Smooth muscle cell of the pulmonary artery (primary cell): ENCODE measurements at places on chromosomes 4 and X. TPM values are rescaled to one million over a fixed set of nuclear protein-coding genes. Genes with fewer than 3 reads are reported as not detected.

ENPEP gene
- 0.43 and 4.7 TPM in 2 replicates for total RNA-seq

TMEM150C gene
- 0.33 and 0.53 TPM in 2 replicates for total RNA-seq

GPR50 gene
- not detected in 2 replicates for total RNA-seq

SPANXA1 gene
- not detected in 2 replicates for total RNA-seq

SMPX gene
- total RNA-seq = not detected in 2 replicates

DMRTC1B gene
- total RNA-seq = not detected in 2 replicates
